HCT116 (cell line): ENCODE measurements at places on chromosomes 12 and 14.

DNA sequence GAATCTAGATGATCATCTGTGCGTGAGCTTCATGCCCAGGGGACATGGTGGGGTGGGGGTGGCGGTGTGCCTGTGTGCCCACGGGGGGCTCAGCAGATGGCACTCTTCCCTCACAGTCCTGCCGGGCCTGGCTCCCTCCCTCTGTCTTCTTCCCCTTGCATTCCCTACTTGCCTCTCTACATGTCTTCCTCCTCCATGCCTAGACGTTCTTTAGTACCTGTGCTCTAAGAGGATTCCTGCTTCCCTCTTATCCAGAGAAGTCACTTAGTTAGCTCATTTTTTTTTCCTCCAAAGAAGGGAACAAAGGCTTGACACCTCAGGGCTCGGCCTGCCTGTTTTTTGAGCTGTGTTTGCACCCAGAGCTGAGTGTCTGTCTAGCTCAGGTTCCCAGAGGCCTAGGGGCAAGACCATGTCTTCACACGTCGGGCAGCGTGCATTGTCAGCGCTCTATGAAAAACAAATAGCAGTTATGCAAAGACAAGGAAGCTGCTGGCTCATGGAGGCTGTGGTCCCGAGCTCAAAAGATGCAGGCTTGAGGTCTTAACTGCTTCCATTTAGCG lies 48.8 kb downstream of the NINJ2 start:
- H3K36me3 ChIP-seq: no peaks in the 10 kb centered on the region
- no peaks in the 10 kb centered on the region for H3K27me3 ChIP-seq
- no peaks in the 10 kb centered on the region for H3K4me1 ChIP-seq
- no peak overlapping the region for H3K27ac ChIP-seq
- no peak for DNase-seq
- H3K4me3 ChIP-seq: no peak overlapping the region

GRCh38 chr12:67068761-67069450 lies 200.3 kb upstream of the CAND1 start:
- peak overlapping the region; percentile 46 for H3K4me3 ChIP-seq
- no peaks in the 10 kb centered on the region for H3K36me3 ChIP-seq
- H3K27me3 ChIP-seq: peaks cover 35% of the 10 kb centered on the region
- H3K27ac ChIP-seq: no peak overlapping the region

GRCh38 chr14:102629808-102630350 lies 37.4 kb downstream of the RCOR1 start:
- H3K4me1 ChIP-seq: peaks cover 31% of the 10 kb centered on the region
- H3K36me3 ChIP-seq: no peaks in the 10 kb centered on the region
- H3K4me3 ChIP-seq: no peak overlapping the region
- H3K27me3 ChIP-seq: no peaks in the 10 kb centered on the region

DNA sequence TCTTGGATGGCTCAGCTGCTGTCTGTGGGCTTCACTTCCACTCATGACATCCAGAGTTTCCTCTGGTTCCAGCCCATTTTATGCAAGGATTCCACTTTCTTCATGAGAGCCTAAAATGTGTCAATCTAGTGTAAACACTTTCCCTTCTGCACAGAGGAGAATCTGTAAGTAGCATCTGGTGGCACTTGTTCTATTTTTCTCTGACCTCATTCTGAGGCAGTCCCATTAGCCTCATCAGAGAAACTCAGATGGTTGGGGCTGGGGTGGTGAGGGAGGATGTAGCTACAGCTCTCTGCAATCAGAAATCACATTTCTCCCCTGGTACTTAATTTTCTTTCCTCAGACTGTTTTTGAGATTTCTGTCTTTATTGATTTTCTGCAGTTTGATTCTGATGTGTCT lies 81.6 kb downstream of the PRMT8 start:
- DNase-seq: no peak
- peaks cover 47% of the 10 kb centered on the region for H3K27me3 ChIP-seq
- H3K36me3 ChIP-seq: no peaks in the 10 kb centered on the region
- no peak overlapping the region for H3K4me3 ChIP-seq

DNA sequence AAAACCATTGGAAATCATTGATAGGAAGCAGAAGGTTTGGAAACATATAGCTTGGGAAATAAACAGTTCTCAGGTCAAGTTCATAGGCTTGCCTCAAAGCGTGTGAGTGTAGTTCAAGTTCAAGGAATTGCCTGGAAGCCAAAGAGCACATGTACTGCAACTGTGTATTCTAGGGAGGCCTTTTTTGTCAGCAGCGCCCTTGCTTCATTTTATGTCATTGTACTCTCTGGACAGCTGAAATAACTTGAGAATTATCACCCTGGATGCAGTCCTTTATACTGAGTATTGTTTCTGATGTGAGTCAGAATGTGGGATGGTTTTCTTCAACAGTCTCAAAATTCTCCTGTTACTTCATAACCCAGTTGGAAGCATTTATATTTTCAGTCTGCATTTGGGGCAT lies 16.0 kb upstream of the EVL start:
- H3K27ac ChIP-seq: no peak overlapping the region
- DNase-seq: no peak
- H3K4me1 ChIP-seq: no peaks in the 10 kb centered on the region
- H3K4me3 ChIP-seq: no peak overlapping the region
- H3K36me3 ChIP-seq: no peaks in the 10 kb centered on the region

- H3K4me1 ChIP-seq: peaks cover 4% of the 10 kb centered on the region; the same call in 1 of the 2 replicates
- peaks cover 12% of the 10 kb centered on the region for H3K27me3 ChIP-seq
Observed at GRCh38 chr14:101400830-101401229, 160.5 kb upstream of the DIO3 start.

DNA sequence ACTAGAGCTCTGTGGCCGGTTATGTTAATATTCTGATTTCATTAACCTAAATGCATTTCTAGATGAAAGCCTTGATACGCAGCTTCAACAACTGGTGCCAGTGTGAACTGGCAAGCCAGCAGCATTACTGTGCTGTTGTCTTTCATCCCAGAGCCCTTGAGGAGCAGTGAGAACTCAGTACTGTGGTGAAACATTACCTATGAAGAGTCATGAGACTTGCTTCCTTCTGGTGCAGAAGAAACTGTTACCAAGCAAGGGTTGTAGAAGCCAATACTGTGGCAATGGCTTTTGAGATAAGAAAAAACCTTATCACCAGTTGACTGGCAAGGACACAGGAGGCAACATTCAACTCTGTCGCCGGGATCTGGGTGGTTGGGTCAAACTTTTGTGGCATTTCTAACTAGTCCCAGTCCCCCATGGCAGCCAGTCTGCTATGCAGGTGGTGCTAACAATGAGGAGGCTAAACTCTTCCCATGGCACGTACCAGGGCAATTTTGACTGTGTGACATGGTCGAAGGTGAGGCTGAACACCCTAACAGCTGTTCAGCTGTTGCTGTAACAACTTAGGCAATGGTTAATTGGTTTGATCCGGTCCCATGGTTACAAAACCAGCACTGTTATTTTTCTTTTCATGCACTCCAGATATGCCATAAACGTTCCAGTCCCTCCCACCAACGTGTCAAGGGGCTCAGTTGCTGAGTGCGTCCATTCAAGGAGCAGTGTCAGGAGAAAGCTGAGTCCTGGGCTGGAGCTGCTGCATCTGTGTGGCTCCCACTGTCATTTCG lies 12.6 kb upstream of the LGALS3 start:
- H3K27me3 ChIP-seq: no peaks in the 10 kb centered on the region
- no peaks in the 10 kb centered on the region for H3K36me3 ChIP-seq
- no peak overlapping the region for H3K27ac ChIP-seq
- DNase-seq: no peak
- no peaks in the 10 kb centered on the region for H3K4me1 ChIP-seq

DNA sequence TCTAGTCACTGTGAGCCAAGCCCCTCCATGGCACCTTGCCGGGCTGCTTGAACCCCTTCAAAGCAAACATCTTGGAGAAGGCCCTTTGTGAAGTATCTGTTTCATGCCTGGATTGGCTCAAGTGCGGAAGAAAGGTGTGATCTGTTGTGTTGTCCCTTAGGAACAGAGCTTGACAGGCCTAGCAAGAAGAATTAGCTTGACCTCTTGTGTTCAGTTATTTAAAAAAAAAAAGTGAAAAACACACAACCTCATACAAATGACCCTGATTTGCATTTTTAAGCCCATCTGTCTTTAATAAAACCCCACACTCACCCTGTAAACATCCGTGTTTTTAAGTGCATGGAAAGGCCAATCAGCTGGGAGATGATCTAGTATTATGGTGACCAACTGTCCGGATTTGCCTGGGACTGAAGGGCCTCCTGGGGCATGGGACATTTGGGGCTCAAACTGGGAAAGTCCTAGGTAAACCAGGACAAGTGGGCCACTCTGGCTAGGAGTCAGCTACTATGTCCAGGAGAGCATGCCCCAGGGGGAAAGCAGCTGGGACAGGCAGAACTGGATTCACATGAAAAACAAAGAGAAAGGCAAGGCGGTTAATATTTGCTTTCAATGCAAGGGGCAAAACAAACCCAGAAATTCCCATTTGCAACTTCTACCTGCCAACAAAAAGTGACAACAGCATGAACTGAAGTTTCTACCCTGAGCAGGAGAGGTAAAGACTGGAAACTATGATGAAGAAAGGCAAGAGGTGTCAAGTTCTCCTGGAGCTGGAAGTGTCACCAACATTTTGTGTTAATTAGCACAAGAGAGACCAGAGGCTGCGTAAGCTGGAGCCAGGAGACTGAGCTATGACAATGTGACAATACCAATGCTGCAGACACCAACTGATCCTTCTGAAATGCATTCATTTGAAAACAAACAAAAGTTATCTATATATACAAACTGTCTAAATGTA lies 78.6 kb downstream of the CLMN start:
- no peaks in the 10 kb centered on the region for H3K27me3 ChIP-seq
- no peaks in the 10 kb centered on the region for H3K36me3 ChIP-seq
- no peak overlapping the region for H3K27ac ChIP-seq
- no peaks in the 10 kb centered on the region for H3K4me1 ChIP-seq
- no peak overlapping the region for H3K4me3 ChIP-seq

GRCh38 chr12:122348505-122348904 lies 74.0 kb downstream of the CLIP1 start:
- no peak overlapping the region for H3K27ac ChIP-seq
- peaks cover 7% of the 10 kb centered on the region; the same call in 1 of the 2 replicates for H3K36me3 ChIP-seq
- H3K27me3 ChIP-seq: no peaks in the 10 kb centered on the region
- H3K4me3 ChIP-seq: no peak overlapping the region
- no peaks in the 10 kb centered on the region for H3K4me1 ChIP-seq

DNA sequence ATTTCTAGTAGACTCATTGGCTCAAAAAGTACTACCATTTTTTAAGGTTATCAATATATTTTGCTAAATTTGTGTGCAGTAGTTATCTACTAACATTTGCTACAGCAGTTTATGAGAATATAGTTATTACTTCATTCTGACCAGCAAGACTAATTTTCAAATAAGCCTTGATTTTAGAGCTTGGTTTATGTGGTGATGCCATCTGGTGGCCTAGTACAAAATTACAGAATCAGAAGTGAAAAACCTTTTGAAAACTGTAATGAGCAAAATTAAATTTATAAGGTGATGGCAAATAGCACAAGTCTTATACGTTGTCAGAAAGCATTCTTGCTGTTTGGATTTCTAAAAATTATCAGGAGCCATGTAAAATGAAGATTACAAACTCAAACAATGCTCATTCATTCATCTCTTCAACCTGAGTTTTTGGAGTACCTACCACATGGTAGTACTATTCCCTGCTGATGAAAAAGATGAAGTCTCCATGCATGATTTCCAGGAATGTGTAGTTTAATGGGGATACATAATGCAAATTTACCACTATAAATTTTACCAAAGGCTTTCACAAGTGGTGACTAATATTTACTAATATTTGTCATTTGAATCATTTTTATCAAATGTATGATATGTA lies 51.0 kb downstream of the MAGOHB start:
- H3K27me3 ChIP-seq: no peaks in the 10 kb centered on the region
- no peaks in the 10 kb centered on the region for H3K4me1 ChIP-seq
- no peak overlapping the region for H3K4me3 ChIP-seq
- H3K27ac ChIP-seq: no peak overlapping the region
- no peaks in the 10 kb centered on the region for H3K36me3 ChIP-seq
- DNase-seq: peak; percentile 48

DNA sequence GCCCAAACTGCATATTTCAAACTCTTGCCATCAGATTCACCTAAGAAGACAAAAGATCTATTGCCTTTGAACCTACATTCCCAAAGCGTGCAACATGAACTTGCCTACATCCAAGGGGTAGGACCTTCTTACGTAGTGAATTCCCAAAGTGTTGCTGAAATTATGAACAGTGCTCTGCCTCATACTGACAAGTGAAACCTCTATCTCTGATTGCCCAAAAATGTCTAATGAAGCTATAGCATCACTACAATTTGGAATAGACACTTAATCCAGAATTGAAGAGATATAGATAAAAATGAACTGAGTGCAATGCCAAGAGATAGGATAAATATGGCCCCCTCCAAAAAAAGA lies 31.1 kb downstream of the CLEC2D start:
- H3K27ac ChIP-seq: no peak overlapping the region
- no peak overlapping the region for H3K4me3 ChIP-seq
- no peaks in the 10 kb centered on the region for H3K4me1 ChIP-seq
- H3K27me3 ChIP-seq: no peaks in the 10 kb centered on the region
- no peak for DNase-seq

DNA sequence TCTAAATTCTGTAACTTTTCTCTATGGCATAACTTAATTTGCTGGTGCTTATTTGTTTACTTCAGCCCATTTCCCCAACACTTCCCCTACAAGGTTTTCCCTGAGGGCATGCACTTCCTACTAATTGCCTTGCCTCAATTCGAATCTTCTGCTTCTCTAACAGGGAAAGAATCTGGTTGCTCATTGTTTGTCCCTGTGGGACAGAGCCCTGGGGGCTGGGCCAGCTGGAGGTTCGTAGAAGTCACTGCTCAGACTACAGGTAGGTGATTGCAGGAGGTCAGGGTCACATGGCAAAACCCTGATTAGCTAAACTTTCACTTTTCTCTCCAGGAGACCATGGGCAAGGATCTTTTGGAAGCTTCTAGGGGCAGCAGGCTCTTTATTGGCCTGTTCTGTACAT lies 72.0 kb downstream of the ZFC3H1 start:
- H3K4me1 ChIP-seq: peaks cover 6% of the 10 kb centered on the region; the same call in 1 of the 2 replicates
- H3K36me3 ChIP-seq: no peaks in the 10 kb centered on the region
- no peak overlapping the region for H3K4me3 ChIP-seq
- DNase-seq: no peak
- H3K27me3 ChIP-seq: no peaks in the 10 kb centered on the region

- no peak for DNase-seq
- no peaks in the 10 kb centered on the region for H3K27me3 ChIP-seq
- no peak overlapping the region for H3K27ac ChIP-seq
- H3K36me3 ChIP-seq: no peaks in the 10 kb centered on the region
Observed at GRCh38 chr12:6268484-6269157, 41.9 kb upstream of the PLEKHG6 start.

- H3K4me3 ChIP-seq: no peak overlapping the region
- no peak for DNase-seq
- H3K27me3 ChIP-seq: no peaks in the 10 kb centered on the region
- H3K36me3 ChIP-seq: no peaks in the 10 kb centered on the region
Observed at GRCh38 chr14:83425138-83425537, 1891.5 kb upstream of the SEL1L start.
